NCI-H2227 treated with DMSO at 0.1 percent for 48 hours (cell line): ENCODE measurements at places on chromosomes 12 and 14.

DNA sequence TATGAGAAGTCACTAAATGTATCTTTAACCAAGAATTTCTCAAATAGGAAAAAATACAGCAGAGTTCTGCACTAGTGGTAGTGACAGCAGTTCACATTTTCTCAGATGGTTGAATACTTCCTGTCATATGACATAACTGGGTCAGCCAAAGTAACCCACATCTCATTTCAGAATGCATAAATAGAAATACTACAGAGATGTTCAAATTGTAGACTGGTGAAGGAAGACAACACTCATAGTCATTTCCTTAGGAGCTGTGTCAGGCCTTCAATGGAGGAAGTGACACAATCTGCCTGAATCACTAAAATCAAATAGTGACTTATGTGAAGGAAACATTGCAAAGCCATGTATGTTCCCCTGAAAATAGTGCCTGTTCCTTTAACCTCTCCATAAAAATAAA is 32.4 kb downstream of the FERMT2 start:
- no peak for DNase-seq

GRCh38 chr12:111434680-111435338 is 29.1 kb downstream of the SH2B3 start:
- no peak for DNase-seq

GRCh38 chr14:20455355-20456300 is 602 bp downstream of the APEX1 start:
- peak; percentile 98 for DNase-seq

DNA sequence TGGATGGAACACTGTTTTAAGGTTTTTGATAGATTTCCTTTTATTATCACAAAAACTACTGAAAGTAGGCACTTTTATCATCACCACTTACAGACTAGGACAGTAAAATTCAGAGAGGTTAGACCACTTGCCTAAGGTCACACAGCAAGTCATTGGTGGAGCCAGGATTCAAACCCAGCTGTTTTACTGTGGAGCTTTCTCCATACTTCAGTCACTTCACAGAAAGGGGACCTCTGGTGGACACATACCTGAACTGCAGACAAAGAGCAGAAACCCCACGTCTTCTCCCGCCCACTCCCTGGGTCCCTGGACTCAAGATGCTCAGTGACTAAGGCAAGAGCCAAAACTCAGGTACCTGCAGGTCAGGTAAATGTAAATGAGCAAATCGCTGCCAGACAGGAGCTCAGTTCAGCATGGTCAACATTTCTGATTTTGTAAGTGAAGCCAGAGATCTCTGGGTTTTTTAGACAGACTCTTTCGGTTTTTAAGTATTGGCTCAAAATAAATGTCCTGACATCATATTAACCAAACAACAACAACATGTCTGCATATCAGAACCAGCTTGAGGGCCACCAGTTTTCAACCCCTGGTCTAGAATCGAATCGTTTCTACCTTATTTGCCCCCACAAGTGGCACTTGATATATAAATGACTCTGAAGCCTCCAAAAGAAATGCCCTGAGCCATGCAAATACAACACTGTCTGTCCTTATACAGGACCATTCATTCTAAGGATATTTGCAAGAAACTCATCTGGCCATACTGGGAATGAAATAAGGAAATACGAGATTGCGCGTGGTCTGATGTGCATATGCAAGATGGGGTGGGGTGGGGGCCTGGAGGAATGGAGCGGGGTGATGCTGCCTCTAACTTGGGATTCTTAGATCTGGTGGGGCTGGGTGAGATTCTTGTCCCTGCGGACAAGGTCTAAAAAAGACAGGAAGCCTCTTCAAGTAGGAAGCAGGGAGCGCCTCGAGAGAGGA is 110.9 kb downstream of the KSR2 start:
- no peak for DNase-seq

GRCh38 chr14:93549595-93549994 is 118.9 kb downstream of the UNC79 start:
- DNase-seq, result no peak

GRCh38 chr12:124380796-124381455 is 86.0 kb downstream of the RFLNA start:
- DNase-seq, result no peak

DNA sequence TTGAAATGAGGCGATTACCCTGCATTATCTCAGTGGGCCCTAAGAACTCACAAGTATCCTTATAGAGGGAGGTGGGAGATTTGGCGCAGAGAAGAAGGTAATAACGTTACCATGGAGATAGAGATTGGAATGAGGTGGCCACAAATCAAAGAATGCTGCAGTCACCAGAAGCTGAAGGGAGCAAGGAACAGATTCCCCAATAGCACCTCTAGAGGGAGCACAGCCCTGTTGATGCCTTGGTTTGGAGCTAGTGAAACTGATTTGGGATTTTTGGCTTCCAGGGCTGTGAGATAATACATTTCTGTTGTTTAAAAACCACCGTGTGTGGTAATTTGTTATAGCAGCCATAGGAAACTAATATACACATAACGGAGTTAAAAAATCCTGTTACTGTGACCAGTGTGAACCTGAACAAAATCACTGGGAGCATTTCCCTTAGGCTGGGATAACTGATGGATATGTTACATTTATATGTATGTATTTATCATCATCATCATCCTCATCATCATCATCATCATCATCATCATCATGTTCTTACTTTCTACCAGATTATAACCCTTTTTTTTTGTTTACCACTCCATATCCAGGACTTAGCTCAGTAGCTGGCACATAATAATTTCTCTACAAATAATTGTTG is 100.3 kb downstream of the LIN7A start:
- DNase-seq, result peak; percentile 52

DNA sequence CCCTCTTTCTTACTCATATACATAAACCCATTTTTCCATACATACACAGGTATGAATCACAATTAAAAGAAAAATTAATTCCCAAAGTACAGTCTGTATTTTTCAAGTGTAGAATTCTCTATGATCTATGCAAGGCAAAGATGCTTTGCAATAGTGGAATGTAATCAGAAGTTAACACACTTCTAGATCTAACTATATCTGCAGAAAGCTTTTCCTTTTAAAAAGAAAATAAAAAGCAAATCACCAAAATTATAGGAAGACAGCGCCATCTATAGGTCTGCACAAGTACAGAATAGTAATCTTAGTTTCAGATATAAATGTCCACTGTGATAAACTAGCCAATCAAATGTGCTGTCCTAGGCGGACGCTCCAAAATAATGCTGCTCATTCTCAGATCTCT is 22.0 kb downstream of the SLC25A21 start:
- peak; percentile 39 for DNase-seq

DNA sequence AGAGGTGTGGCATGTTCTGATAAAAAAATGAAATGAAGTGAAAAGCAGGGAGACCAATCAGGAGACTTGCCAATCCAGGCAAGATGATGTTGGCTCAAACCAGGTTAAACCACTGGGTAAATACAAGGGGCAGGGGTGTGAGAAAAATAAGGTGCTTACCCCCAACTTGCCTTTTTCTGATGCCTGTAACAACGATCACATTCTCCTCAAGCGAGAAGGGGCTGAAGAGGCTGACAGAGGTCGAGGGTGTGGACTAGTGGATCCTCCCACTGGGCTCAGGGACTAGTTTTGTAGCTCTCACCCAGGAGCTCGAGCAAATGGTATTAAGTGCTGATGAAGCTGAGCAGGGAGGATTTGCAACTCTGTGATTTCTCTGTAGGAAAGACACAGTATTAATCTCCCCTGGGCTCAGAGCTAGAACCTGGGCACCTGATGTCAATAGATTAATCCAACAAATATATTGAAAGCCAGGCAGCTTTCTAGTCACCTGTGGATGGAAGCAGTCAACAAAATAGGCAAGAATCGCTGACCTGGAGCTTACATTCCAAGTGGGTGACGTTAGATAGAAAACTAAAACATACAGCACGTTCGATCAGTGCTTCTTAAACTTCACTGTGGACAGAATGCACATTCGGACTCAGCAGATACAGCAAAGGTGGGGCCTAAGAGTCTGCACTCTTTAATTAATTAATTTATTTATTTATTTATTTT is 15.2 kb upstream of the EAPP start:
- DNase-seq, result no peak

GRCh38 chr12:45762185-45763110 is 32.9 kb downstream of the ARID2 start:
- DNase-seq, result peak; percentile 27

GRCh38 chr12:121628037-121628436 is 1.7 kb downstream of the ORAI1 start:
- no peak for DNase-seq

DNA sequence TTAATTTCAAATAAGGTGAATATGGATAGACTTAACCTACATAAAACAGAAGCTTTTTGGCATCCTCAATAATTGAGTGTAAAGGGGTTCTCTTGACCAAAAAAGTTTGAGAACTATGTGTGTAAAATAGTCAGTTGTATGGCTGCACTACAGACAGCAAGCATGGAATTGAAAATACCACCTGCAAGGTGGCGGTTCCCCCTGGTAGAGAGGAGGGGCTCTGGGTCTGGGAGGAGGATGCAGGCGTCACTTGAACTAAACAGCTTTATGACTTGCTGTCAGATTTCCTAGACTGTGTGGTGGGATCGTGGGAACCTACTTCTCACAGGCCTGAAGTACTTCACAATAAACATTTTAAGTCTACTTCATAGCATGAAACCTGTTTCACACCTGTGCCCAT is 6.3 kb downstream of the EVL start:
- DNase-seq, result no peak

- DNase-seq, result no peak
These were observed 78.8 kb downstream of the KCNMB4 start for GRCh38 chr12:70444903-70445302.

DNA sequence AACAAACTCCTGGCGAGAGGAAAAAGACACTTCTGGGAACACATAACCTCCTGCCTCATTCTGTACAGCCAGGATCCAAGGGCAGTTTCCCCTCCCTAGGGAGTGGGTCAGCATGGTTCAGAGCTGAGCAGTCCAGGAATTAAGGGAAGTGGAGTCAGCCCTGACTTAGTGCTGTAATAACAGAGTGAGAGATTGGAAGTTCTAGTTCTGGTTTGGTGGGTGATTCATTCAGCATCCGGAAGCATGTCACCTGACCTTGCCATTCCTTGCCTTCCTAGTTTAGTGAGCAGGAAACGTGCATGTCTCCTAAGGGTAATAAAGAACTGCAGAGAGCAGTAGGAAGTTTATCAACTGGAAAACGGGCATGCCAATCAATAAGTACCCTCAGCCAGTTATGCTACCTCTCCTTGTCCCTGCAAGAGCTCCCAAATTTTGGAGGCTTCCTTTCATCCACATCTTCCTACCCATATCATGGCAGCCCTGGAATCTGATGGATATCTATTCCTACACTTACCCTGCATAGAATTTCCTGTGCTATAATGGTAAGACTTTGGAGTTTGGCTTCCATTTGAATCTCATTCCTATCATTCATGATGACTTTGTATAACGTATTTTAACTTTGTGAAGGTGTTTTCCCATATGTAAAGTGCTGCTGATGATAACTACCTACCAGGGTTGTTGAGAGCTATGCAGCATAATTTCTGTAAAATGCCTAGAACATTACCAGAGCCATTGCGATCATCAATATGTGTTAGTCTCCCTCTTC is 28.5 kb upstream of the MAGOHB start:
- no peak for DNase-seq

DNA sequence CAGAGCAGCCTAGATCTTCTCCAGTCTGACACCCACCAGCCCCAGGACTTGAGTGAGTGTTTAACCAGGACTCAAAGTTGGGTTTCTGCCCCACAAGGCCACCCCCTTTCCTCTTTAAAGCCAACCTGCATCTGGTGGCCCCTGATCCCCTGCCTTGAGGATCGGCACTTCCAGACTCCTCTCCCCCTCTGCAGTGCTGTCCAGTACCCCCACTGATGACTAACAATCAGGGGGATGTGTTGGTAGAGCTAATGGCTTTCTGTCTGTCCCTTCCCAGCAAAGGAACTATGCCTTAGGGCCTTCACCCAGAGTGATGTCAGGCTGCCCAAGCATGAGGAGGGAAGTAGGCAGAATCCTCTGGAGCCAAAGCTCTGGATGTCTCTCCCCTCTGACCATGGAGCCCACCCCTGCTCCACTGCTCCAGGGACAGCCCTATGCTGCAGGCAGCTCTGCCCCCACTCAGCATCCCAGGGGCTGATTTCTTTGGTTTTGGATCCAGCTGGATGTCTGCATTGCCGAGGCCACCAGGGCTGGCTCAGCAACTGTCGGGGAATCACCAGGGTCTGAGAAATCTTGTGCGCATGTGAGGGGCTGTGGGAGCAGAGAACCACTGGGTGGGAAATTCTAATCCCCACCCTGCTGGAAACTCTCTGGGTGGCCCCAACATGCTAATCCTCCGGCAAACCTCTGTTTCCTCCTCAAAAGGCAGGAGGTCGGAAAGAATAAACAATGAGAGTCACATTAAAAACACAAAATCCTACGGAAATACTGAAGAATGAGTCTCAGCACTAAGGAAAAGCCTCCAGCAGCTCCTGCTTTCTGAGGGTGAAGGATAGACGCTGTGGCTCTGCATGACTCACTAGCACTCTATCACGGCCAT is 42.9 kb downstream of the DAD1 start:
- no peak for DNase-seq

GRCh38 chr14:52987042-52987441 is 36.2 kb upstream of the FERMT2 start:
- no peak for DNase-seq

- peak; percentile 18 for DNase-seq
These were observed 90.7 kb downstream of the PPFIA2 start for GRCh38 chr12:81668475-81668874.

- DNase-seq, result no peak
These were observed 11.3 kb downstream of the VASH1 start for GRCh38 chr14:76772300-76773187.

GRCh38 chr12:57066245-57066644 is 12.3 kb downstream of the NEMP1 start:
- DNase-seq, result no peak

GRCh38 chr12:108332791-108333382 is 6.2 kb downstream of the CMKLR1 start:
- no peak for DNase-seq

GRCh38 chr12:2509137-2509536 is 285.6 kb upstream of the FKBP4 start:
- no peak for DNase-seq

- DNase-seq, result no peak
These were observed 13.6 kb upstream of the GALNT16 start for GRCh38 chr14:69246331-69246730.

DNA sequence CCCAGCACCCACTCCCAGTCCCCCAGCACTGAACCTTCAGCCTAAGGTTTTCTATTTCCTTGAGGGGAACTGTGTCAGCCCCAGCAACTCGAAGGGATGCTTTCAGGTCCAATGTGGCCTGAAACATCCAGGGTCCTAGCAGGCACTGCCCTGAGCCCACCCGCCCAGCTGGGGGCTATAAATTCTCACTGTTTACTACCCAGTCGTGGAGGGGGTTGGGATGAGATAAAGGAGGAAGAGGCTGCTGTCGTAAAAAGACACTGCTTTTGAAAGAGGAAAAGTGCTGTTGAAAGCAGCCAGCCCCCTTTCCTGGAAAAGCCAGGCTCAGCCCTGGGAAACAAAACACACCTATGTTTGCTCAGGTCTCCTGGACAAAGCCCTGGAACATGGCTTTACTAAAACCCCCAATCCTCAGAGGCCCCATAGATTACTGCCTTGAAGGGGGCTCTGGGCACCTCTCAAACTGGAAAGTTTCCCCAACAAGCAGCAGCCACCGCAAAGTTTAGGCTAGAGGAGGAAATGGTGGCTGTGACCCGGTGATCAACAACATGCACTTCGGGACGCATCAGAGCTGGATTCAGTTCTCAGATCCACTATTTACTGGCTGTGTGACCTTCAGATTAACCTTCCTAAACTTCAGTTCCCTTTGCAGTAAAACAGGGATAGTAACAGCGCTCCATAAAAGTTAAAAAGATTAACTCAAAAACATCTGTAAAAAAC is 51.0 kb downstream of the ACTN1 start:
- no peak for DNase-seq

- DNase-seq, result no peak
These were observed 53.0 kb upstream of the CORO1C start for GRCh38 chr12:108784270-108784669.
